ENCODE measurements at places on chromosomes 12 and 14.

DNA sequence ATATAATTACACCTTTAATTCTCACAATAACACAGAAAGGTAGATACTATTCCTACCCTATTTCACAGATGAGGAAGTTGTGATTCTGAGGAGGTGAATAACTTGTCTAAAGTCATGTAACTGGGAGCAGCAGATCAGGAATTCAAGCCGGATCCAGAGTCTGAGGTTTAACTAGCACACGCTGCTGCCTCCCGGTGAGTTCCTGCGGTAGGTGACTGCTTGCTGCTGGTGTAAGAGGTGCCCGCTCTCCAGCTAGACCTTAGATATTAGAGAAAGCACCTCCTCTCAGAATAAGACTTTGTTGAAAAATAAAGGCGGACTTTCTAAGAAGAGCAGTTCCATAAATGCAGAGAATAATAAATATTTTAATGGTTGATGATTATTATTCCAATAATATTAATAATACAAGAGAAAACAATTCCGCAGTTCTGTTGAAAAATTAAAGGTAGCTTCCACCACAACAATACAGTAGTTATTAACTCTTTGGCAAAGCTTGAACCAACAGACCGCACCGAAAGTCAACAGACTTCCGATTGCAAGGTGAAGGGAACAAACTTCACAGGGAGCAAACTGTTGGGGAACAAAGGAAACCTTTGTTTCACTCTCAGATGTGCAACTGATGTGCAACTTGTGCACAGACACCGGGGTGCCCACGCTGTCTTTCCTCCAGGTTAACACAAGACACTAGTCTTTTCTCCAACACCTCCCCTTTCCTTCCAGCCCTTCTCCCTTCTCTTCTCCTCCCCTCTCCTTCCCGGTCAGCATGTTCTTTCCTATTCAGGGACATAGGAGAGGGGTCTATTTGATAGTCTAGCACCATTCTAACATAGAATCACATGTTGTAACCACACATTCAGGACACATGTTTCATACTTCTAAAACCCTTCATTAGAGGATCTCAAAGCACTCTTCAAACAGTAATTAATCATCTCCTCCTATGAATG, 73.2 kb upstream of the EGLN3 start:
- no peak for DNase-seq

GRCh38 chr14:100334904-100335303, 11.8 kb downstream of the SLC25A47 start:
- DNase-seq: peak; percentile 15

- no peak for DNase-seq
These were observed 2.5 kb downstream of the SLC38A1 start for GRCh38 chr12:46266382-46266791.

DNA sequence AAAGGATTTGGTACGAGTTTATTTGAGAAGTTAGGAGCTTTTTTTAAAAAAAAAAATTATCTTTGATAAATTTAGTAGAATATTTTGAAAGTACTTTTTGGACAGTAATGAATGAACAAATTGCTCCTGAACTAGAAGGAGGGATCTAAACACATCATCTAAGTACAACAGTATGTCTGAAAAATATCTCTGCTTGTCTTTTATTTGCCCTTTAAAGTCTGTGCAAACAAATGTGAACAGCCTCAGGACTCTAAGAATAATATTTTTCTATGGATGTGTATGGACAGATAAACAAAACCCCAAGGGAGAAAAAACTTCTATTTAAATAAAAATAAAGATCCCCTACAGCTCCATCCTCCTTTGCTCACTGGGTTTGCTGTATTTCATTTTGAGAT, 19.5 kb downstream of the FBXL14 start:
- DNase-seq: no peak

DNA sequence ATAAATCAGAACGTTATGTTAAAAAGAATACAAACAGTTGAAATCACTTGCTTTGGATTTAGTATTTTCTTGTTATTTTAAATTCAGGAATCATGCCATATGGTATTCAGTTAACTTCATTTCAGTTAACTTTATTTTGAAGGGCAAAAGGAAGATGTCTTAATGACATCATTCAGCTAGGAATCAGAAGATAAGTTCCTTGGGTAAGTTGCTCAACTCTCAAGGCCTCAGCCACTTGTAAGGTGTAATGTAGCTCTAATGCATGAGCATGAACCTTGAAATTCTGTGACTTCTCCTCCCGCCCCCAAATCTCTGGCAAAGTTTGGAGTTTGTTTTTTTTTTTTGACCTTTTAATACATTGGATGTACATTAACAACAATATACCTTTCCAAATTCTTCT, 42.6 kb downstream of the FRS2 start:
- no peak for DNase-seq

GRCh38 chr12:129938089-129938488, 34.3 kb upstream of the TMEM132D start:
- DNase-seq: no peak

- no peak for DNase-seq
These were observed 150.1 kb downstream of the PAH start for GRCh38 chr12:102766961-102767360.

- no peak for DNase-seq
These were observed 9.1 kb upstream of the NR1H4 start for GRCh38 chr12:100464529-100464928.

- DNase-seq: no peak
These were observed 2.0 kb downstream of the POP5 start for GRCh38 chr12:120579179-120579578.

- DNase-seq: no peak
These were observed 199.9 kb upstream of the PWP1 start for GRCh38 chr12:107485731-107486130.

DNA sequence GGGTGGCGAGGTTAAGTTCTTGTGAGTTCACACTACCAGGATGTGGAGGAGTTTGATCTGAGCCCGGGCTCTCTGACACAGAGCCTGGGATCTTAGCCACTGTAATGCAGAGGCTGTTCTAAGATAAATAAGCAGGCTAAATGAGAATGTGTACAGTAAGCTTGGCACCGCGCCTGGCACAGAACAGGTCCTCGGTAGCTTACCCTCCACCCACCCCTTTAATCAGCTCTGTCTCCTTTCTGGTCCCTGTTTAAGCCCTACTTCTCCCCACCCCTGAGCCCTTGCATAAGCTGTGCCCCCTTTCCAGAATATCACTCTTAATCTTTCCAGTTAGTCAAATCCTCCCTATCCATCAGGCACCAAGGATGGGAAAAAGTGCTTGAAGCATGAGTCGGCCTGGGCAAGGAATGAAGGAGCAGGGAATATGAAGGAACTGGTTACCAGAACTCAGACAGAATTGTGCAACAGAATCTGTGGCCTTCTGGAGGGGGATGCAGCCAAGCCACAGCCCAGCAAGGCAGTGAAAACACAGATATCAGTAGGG, 32.8 kb upstream of the CMKLR1 start:
- peak; percentile 35 for DNase-seq

GRCh38 chr12:64675795-64676194, 65.5 kb downstream of the RASSF3 start:
- DNase-seq: peak; percentile 52

DNA sequence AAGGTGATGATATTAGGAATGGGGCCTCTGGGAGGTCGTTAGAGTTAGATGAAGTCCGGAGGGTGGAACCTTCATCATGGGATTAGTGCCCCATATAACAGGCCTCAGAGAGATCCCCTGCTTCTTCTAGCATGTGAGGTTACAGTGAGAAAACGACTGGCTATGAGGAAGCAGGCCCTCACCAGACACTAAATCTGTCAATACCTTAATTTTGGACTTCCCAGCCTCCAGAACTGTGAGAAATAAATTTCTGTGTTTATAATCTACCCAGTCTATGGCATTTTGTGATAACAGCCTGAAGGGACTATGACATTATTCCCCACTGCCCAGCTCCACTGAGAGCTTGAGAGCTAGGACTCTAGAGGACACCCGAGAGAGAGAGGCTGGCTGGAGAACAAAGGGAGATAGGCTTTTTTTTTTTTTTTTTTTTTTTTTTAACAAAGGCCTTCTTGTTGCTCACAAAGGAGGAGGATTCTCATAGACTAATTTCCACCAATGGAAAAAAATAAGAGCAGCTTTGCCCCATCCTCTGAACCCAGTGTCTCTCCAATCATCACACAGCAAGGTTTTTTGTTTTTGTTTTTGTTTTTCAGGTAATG, 87.8 kb upstream of the EEA1 start:
- no peak for DNase-seq

GRCh38 chr12:111672822-111673381, 12.9 kb downstream of the BRAP start:
- DNase-seq: no peak

DNA sequence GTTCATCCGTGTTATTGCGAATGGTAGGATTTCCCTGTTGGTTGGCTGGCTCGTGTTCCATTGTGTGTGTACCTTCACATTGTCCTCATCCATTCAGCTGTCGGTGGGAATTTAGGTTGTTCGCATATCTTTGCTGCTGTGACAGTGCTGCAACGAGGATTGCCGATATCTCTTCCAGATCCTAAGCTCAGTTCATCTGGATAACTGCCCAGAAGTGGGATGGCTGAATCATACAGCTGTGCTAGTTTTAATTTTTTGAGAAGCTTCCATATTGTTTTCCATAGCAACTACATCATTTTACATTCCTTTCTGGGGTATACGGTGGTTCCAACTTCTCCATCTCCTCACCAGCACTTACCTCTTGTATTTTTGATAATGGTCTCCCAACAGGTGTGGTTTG, 292.8 kb upstream of the SFSWAP start:
- DNase-seq: no peak

DNA sequence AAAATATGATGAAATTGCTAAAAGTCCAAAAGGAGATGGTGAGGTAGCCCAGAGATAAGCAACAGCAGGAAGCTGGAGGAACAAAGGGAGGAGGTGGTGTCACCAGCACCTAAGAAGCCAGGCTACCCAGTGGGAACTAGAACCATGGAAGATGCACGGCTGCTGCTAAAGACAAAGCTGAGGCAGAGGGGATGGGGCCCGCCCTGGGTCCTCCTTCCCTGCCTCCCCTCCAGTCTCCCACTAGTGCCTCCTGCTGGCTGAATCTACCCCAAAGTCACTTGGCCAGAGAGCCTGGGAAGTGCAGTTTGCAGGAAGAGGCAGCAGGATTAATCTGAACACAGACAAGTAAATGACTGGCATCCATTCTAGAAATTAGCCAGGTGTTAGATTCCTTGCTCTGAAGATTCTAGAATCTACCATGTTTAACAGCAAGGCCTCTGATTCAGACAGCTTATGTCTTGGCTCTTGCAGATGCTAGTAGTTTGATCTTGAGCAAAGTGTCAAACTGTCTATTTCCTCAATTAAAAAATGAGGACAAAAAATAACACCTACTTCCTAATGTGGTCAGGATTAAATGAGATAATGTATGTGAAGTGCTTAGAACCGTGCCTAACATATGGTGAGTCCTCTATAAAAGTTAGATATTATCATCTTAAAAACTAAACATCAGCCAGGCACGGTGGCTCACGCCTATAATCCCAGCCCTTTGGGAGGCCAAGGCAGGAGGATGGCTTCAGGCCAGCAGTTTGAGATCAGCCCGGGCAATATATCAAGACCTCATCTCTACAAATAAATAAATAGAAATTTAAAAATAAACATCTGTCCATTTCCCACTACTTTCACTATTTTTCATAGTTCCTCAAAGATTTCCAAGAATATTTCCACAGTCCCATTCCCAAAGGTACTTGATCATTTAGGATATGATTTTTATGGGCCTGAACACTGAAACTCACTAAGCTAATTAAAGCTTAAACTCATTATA, 5.8 kb upstream of the LRP10 start:
- DNase-seq: no peak

- DNase-seq: peak; percentile 56
These were observed 268 bp downstream of the NDUFB1 start for GRCh38 chr14:92121207-92121669.

- no peak for DNase-seq
These were observed 145.4 kb downstream of the TMTC2 start for GRCh38 chr12:82832096-82832495.

DNA sequence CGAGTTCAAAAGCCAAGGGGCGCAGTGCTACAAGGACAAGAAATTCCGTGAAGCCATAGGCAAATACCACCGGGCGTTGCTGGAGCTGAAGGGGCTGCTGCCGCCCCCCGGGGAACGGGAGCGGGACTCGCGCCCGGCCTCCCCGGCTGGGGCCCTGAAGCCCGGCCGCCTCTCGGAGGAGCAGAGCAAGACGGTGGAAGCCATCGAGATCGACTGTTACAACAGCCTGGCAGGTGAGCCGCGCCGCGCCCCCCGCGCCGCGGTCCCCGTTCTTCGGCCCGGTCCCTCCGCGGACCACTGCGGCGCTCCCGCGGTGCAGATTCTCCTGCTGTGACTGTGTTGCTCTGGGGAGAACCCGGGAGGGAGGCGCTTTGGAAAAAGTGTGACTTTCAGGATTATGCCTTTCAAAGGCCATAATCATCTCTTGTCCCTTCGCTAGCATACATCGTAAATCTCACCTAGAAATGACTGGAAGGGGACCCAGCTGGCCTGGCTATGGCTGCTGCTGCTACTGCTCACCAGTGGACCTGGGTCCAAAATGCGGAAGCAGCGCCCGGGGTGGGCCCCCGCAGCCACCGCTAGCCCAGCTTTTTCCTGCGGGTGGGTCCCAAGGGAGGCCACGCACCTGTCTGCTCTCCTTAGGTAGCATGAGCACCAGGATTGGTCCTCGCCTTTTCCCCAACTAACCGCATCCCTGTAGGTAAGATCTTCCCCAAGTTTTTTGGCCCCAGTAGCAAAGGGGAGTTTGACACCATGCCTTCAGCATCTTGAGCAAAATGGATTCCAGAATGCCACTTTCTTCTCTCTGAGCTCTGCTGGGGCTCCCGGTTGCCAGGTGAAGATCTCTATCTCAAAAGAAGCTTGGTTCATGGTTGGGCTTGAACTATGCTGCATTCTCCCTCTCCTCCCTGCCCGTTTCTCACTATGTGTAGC, 853 bp downstream of the TTC9 start:
- peak; percentile 59 for DNase-seq

DNA sequence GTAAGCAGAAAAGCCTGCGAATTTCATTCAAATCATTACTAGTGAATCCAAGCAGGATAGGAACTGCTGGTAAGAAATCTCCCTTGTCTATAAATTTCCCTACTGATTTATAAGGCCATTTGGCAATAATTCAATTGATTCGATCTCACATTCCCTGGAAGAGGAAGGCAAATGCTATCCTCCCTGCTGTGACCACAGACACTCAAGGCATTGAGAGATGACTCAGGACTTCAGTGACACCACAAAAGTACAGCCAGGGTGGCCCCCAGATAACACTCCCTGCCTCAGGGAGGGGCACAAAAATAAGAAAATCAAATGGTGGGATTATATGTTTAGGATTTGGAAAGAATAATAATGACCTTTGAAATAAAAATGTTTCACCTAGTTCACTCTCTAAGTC, 162.7 kb downstream of the GRIP1 start:
- no peak for DNase-seq
